ENCODE measurements at places on chromosomes 6 and 20. TPM values are rescaled to one million over a fixed set of nuclear protein-coding genes. Genes with fewer than 3 reads are reported as not detected.

SLC22A2 gene
- total RNA-seq: not detected

PRRT1 gene
- 1.9 TPM for total RNA-seq

CD40 gene
- total RNA-seq: 0.31 TPM

GATA5 gene
- total RNA-seq: not detected

Data from parietal lobe (tissue), 2 donors.